ENCODE measurements at places on chromosomes 7 and 10.

- no peaks in the 10 kb centered on the region for H3K4me1 ChIP-seq
- peaks cover 70% of the 10 kb centered on the region for H3K36me3 ChIP-seq
- H3K27ac ChIP-seq = no peak overlapping the region
- DNase-seq = no peak
- no peak overlapping the region for H3K4me3 ChIP-seq
Measured at GRCh38 chr10:32922170-32922569, 35.9 kb downstream of the ITGB1 start.

- no peak overlapping the region for H3K27ac ChIP-seq
- no peaks in the 10 kb centered on the region for H3K36me3 ChIP-seq
- H3K4me3 ChIP-seq = no peak overlapping the region
- no peaks in the 10 kb centered on the region for H3K27me3 ChIP-seq
Measured at GRCh38 chr10:19111501-19112267, 63.1 kb downstream of the MALRD1 start.

DNA sequence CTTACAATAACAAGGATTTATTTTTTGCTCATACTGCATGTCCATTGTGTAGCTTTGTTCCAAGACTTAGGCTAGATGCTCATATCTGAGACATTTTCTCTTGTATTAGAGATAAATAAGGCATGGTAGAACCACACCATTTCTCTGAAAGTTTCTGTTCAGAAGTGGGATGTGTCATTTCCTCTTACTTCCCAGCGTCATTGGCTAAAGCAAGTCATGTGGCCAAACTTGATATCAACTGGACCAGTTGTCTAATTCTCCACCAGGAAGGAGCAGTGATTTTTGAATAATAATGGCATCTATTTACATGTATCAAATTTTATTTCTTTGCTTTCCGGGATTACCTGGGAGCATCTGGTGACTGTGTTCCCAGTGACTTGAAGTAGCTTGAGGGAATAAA is 38.3 kb downstream of the AHCYL2 start:
- no peak overlapping the region for H3K4me3 ChIP-seq
- H3K36me3 ChIP-seq = no peaks in the 10 kb centered on the region
- H3K4me1 ChIP-seq = no peaks in the 10 kb centered on the region
- no peak overlapping the region for H3K27ac ChIP-seq

- H3K36me3 ChIP-seq = no peaks in the 10 kb centered on the region
- no peak overlapping the region for H3K27ac ChIP-seq
- no peaks in the 10 kb centered on the region for H3K27me3 ChIP-seq
- no peak overlapping the region for H3K4me3 ChIP-seq
Measured at GRCh38 chr7:70736715-70737460, 395.1 kb upstream of the GALNT17 start.

GRCh38 chr10:16586358-16587138 is 64.9 kb upstream of the C1QL3 start:
- H3K4me1 ChIP-seq = no peaks in the 10 kb centered on the region
- no peaks in the 10 kb centered on the region for H3K36me3 ChIP-seq
- no peak overlapping the region for H3K4me3 ChIP-seq
- no peak for DNase-seq
- no peak overlapping the region for H3K27ac ChIP-seq
- no peaks in the 10 kb centered on the region for H3K27me3 ChIP-seq

GRCh38 chr7:151508991-151509390 is 10.7 kb downstream of the RHEB start:
- H3K4me3 ChIP-seq = no peak overlapping the region
- H3K27me3 ChIP-seq = no peaks in the 10 kb centered on the region
- no peaks in the 10 kb centered on the region for H3K36me3 ChIP-seq
- H3K27ac ChIP-seq = no peak overlapping the region
